Activated T-cell treated with anti-CD3 and anti-CD28 coated beads for 24 hours (primary cell): ENCODE measurements at places on chromosomes 3 and 15.
A peak's percentile ranks its signal among the peaks of the same experiment; 100 is the strongest.

GRCh38 chr3:55729546-55729945 is 242.4 kb upstream of the WNT5A start:
- no peak for DNase-seq

DNA sequence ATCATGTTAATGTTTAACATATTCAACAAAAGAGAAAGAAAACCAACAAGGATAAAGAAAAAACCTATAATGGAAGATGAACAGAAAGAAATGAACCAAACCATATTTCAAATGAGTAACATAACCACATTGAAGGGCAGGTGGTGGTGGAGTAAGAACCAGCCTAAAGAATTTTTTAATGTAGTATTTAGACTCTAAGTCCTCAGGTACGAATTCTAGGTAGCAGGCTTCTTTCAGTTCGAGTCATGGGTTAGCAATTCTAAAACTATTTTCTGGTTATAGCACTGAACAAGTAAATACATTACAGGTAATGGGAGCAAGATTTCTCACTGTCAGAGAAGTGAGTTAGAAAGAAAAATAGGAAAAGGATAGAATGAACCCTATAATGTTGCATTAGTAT is 24.4 kb downstream of the DCBLD2 start:
- DNase-seq = no peak

- DNase-seq = no peak
These were observed 90.6 kb downstream of the SOX14 start for GRCh38 chr3:137854533-137855261.

GRCh38 chr15:70633991-70634390 is 129.4 kb downstream of the UACA start:
- DNase-seq = no peak

DNA sequence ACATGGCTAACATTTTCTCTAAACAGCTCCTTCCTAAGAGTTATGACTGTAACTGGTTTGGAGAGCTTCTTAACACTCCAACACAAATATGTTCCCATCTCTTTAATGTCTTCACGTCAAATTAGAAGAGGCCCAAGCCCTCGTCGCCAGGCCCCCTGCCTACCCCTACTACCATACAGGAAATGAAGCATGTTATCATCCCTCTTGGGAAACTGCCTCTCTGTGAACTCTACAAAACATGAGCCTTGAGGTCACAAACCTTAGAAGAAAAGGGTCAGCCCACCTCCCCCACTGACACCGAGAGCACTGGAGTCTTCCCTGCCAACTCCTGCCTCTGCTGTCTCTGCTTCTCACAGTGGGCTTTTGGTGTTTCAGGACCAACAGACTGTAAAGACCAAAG is 243.1 kb upstream of the STT3B start:
- DNase-seq = no peak

GRCh38 chr3:194955979-194956696 is 270.5 kb downstream of the FAM43A start:
- DNase-seq = no peak

- no peak for DNase-seq
These were observed 17.3 kb downstream of the CHST14 start for GRCh38 chr15:40487816-40488682.

- DNase-seq = no peak
These were observed 38.1 kb downstream of the HSPBAP1 start for GRCh38 chr3:122755491-122755890.

- DNase-seq = no peak
These were observed 378.6 kb downstream of the NTRK3 start for GRCh38 chr15:87877822-87878542.

GRCh38 chr15:89402518-89402805 is 67.8 kb upstream of the POLG start:
- no peak for DNase-seq

DNA sequence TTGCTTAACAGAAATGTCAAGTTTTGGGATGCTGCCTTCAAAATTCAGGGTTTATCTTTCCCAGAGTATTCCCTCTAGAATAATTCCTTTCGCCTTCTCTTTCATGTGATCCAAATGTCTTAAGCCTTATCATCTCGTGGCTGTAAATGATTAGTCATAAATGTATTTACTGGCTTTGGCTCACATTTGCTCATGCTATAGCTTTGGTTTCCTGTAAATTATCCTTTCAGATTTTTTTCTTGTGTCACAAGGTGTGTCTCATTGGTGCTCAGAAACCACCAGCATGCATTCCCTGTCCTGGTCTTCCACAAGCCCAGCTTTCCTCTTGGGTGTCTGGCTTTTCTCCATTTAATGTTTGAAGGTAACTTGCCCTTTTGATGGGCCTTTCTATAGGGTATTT is 692.7 kb upstream of the ALCAM start:
- DNase-seq = no peak

DNA sequence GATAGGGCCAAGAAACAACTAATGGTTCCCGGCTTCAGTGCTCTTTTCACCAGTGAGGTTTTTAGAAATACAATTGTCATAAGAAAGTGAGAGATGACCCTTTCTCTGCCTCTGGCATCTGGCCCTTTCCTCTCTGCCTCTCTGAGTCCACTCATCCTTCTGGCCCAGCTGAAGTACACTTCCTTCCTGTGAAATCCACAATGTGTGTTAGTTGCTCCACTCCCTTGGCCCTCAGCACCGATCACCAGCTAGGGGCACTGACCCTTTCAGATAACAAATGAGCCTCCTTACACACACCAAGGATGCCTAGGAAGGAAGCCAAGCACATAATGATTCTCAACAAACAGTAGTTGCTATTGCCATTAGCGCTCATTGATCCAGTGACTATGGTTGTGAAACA is 2.9 kb upstream of the CAV3 start:
- no peak for DNase-seq

DNA sequence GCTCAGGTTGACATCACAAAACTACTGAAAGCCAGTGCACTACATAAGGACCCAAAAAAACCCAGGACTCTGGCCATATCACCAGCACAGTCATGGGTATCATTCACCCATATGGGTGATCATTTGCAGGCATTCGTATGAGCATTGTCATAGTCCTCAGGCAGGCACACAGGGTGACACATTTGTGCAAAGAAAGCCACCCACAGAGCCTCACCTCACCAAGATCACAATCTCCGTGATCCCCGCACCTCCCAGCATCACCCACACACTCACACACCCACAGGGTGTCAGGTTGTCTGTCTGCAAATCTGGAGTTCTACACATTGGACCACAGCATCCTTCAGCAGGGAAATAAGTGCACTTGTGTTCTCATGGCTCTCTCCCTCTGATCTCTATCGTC is 166.0 kb upstream of the LPP start:
- peak; percentile 45 for DNase-seq

- DNase-seq = no peak
These were observed 14.6 kb upstream of the NRROS start for GRCh38 chr3:196624907-196625306.

- DNase-seq = no peak
These were observed 10.9 kb downstream of the TLNRD1 start for GRCh38 chr15:81011593-81011992.

DNA sequence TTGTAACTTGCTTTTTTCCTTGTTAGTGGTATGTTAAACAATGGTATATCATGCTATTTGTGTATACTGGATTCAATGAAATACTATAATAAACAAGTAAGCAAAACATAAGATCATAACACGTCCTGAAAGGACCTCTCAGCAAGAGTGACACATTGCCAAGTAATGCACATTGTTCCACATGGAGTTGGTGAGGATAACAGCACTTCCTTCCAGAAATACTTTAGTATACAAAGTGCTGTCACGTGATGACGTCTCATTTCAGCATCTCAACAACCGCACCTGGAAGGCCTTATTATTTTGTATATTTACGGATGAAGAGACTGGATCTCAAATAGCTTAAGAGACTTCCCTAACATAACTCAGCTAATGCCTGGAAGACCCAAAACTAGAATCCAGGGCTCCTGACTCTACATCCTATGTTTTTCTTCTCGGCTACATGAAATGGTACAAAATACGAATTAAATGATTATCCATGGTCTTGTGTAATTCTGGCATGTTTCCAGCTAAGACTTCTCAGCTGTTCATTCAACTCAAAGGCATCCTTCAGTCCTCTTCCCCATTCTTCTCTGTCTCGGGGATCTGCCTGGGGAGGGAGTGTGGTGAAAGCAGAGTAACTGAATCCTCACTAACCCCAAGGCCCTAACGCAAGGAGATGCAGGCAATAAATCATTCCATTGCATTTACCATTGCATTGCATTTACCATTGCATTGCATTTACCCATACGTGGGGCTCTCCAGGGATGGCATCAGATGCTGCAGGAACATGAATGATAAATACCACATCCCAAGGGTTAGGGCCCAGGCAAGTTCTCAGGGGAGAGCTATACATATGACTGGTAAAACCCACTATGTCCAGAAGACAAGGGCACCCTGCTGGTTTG is 79.2 kb downstream of the LIPC start:
- DNase-seq = no peak

- DNase-seq = peak; percentile 28
These were observed at the start of gene CAMK2N2 for GRCh38 chr3:184261270-184261853. Gene CAMK2N2 (minus strand): TSS chr3:184261553. CDS start chr3:184261285, 268 bp downstream.

- no peak for DNase-seq
These were observed 259.5 kb downstream of the THRB start for GRCh38 chr3:24235121-24235520.

- no peak for DNase-seq
These were observed 21.7 kb downstream of the ETFA start for GRCh38 chr15:76289582-76289981.

DNA sequence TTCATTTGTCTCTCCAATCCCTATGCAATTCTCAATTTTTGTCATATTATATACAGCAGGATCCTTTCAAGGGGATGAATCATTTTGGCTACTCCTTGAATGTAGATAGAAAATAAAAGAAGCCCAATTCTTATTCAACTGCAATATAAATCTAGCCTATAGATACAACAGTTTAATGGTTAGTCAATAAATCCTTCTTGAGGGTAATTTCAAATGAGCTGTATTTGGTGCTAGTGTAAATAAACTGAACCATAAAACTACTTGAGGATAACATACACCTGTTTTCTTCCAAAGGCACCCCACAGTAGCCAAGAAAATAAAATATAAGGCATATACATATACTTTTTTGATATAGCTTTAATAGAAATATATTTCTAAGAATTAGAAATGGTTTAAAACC is 830.3 kb downstream of the ROBO1 start:
- no peak for DNase-seq

GRCh38 chr3:173275740-173276139 is 121.8 kb upstream of the NLGN1 start:
- DNase-seq = no peak

- DNase-seq = no peak
These were observed 344.3 kb upstream of the UMPS start for GRCh38 chr3:124385996-124386395.

DNA sequence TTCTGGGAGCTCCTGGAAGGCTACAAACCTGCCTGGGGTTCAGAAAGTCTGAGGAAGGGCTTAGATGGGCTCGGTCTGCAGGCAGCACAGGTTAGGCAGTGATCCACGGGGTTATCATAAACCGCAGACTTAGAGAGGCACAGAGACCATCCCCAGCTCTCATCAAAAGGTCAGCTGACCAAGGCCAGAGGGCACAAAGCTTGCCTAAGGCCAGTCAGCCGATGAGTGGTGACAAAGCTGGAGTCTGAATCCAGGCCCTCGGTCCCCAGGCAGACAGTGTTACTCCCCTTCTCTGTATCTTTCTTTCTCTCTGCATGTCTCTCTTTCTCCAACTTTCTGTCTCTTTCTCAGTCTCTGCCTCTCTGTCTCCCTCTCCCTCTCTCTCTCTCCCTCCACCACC is 56.5 kb downstream of the ADCY5 start:
- DNase-seq = no peak

DNA sequence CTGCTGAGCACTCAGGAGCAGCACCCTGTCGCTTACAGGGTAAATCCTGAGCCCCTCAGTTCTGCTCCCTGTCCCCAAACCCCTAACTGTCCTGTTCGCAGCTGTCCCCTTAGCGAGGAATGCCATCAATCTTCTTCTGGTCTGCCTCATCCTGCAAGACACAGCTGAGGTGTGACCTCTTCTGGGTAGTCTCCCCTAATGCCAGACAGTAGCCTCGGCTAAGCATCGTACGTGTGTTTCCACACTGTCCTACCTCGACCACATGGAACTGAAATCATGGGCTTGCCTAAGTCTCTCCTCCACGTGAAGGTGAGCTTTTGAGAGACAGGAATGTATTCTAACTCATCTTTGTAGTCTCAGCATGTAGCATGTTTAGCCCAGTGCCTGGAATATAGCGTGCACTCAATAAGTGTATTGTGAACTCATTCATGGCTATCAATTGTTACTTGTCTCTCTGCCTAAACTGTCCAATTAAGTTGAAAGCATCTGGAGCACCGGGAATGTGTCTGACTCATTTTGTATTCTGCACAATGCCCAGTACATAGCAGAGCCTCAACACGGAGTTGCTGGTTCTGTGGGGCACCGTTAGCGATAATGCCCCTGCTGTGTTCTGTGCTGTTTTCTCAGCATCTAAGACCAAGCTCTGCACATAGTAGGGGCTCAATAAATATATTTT is 90.2 kb downstream of the HES1 start:
- no peak for DNase-seq
